ENCODE measurements at places on chromosomes 2 and 18.

- no peak for DNase-seq
These were observed 28.5 kb downstream of the MBP start for GRCh38 chr18:77103991-77104531.

- no peak for DNase-seq
These were observed 65.4 kb downstream of the ARHGAP25 start for GRCh38 chr2:68800027-68800401.

DNA sequence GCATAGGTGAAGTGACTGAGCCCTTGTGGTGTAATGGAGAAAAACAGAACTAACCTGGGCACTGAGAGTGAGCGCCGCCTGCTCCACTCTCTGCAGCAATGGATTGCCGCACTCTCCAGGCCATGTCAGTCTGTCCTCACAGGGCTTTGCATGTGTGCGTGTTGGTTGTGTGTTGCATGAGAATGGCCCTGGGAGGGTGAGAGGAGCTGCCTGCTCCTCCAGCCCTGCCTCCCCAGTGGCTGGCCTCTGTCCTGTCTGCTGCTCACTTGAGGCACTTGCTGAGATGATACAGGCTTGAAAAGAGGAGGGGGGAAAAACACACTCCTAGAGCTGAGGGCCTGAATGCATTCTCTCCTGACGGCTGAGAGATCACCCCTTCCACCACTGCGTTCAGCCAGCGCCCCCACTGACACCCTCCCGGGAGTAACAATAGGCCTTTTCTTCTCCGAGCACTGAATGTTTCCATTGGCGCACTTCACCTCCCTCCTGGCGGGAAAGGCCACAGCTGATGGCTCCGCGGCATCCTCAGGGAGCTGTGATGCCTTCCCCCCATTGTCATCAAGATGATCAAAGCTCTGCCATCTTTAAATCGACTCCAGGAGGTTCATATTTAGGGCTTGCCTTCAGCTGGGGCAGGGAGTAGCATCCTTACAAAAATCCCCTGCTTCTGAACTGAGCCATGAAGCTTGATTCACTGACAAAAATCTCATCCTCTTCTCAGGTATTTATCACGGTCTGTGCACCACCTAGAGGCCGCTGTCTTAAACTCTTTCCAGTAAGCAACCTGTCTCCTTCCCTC is 49.9 kb upstream of the DAPL1 start:
- DNase-seq = no peak

GRCh38 chr2:28142386-28142785 is 250.3 kb upstream of the FOSL2 start:
- no peak for DNase-seq

DNA sequence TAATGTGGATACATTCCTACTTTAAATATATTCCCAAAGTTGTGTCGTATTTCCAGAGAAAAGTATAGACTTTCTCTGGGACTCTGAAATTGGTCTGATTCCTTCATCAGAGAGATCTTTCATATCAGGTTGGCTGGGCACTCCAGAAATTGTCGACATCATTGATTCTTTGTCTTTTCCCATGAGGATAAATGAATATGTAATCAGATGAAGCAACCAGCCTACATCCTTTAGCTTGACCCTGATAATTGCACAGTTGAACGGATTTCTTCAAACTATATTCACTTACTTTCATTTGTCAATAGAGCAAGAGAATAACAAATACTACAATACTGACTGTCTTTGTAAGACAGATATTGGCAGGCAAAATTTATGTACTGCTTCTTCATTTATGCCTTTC is 680.2 kb upstream of the LRRTM4 start:
- DNase-seq = no peak

- no peak for DNase-seq
These were observed 554.8 kb downstream of the PIK3C3 start for GRCh38 chr18:42509750-42510415.

- DNase-seq = no peak
These were observed 492.1 kb upstream of the CNTNAP5 start for GRCh38 chr2:123532994-123533393.
